ENCODE measurements at places on chromosomes 5 and 9.

DNA sequence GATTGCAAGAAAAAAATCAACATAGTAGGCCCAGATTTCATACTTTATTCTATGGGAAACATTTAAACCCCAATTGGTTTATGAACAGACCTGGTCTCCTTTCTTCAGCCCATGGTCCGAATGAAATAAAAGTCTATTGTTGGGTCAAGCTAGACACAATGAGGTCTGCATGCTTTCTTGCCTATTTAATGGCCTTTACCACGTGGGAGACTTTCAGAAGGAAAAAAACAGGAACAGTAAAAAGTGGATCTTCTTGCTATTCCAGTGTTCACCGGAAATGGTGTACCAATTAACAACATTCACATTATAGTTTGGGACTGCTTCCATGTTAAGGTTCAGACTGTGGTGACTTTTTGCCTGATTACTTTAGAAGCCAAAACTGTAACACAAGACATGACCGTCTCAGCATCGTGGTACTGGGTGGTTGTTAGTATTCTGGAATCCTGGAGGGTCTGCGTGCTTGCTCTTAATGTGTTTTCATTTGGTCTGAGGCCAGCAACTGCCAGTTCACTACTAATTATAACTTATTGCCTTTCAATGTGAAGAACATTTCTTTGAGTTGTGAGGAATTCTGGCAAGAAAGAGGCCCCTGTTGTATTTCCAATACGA, 85.4 kb upstream of the PRRC1 start:
- no peak for DNase-seq

DNA sequence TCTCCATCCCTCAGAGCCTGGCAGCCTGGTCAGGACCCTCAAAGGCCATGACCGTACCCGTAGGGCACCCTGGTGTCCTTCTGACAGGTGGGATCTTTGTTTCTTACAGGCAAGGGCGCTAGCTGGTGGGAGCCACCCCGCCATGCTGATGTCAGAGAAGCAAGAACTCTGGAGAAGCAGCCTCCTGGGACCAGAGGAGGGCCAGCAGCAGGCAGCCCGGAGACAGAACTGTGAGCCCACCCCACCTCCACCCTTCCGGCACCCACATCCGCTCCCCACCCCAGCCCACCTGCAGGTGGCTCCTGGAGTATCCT, 42.2 kb upstream of the IL17B start:
- no peak for DNase-seq

- DNase-seq, result no peak
These were observed 57.3 kb upstream of the CD180 start for GRCh38 chr5:67253911-67254310.

GRCh38 chr5:168076561-168076991, 214.9 kb upstream of the WWC1 start:
- DNase-seq, result peak; percentile 22

DNA sequence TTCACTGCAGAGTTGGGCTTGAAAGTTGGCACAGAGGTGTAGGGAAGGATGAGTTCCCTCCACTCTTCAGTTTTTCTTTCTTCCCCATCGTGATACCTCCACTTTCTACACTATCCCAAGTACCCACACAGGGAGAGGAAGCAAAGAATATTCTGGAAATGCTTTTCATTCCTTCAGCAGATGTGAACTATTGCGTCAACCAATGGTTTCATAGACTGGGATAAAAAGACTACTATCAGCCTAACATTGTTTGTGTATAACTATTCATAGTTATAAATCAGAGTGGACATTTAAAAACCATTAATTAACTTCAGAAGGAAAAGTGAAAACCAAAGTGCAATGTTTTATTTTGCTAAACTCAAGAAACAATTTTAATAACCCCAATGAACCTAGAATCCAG, 63.6 kb upstream of the MAMDC2 start:
- DNase-seq, result no peak

DNA sequence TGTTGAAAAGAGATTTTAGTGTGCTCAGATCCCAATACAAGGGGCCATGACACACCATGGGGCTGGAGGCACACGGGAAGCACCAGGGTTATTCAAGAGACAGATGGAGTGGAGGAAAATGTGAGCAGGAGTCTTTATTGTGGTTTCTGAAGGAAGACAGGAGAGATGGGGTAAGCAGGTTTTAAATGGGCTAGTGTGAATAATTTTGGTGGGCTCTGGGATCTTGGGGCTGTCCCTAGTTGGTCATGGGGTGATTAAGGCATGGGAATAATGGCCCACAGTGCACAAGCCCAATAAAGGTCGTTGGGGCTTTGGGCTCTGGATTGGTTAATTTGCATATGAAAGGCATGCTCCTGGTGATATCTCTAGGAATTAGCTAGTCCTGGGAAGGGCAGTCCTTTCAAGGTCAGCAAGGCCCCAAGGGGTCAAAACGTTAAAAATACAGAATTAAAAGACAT, 3.6 kb upstream of the SCGB3A2 start:
- DNase-seq, result no peak

GRCh38 chr5:72378639-72379289, 58.6 kb downstream of the PTCD2 start:
- no peak for DNase-seq

GRCh38 chr5:137113161-137113560, 386.0 kb downstream of the SPOCK1 start:
- no peak for DNase-seq

DNA sequence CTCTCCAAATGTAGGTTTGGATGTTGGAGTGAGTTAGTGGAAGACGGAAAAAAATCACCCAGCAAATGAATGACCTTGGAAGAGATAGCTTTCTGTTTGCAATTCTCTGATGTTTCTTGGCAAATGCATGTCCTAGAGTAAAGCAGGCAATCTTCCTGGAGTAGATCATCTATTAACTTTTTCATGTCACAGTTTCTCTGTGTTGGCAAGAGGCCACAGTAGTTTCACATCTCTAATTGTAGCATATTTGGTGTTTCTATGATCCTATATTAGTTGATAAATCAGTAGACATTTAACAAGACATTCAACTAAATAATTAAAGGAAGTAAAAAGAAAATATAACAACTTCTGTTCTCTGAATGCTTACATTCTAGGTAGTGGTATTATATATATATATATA, 138.2 kb upstream of the MINAR2 start:
- DNase-seq, result no peak

- DNase-seq, result no peak
These were observed 28.1 kb downstream of the FAM114A2 start for GRCh38 chr5:154010660-154011059.

DNA sequence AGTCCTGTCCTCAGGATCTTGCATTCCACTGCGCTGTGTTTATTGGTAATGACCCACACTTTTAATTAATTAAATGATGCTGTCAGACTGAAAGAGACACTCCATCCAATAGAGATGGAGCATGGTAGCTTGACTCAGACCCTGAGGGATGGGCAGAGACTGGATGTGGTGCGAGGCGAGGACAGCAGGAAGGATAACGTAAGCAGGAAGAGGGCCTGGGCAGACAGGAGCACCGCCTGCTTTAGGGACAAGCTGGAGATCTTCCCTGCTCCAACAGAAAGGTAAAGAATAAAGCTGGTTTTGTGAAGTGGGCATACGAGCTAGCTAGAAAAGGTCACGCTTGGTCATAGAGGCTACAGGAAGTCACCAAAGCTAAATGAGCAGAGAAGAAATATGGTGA, 3.6 kb upstream of the DOCK8 start:
- DNase-seq, result no peak

DNA sequence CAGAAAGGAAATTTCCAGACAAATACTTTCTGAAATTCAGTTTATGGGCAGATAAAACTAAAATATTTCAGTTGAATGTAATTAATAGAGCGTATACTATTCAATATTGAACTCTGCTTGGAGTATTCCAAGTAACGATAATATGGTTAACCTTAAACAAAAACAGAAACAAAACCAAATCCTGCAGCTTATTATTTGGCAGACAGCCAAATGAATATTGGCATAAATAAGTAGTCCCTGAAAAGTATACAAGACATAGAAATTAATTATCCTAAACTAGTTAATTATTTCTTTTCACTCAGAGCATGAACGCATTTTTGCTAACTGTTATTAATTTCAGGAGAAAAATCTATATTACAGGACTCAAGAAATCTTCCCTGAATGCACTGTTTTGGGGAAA, 1574.0 kb downstream of the MAT2B start:
- no peak for DNase-seq

DNA sequence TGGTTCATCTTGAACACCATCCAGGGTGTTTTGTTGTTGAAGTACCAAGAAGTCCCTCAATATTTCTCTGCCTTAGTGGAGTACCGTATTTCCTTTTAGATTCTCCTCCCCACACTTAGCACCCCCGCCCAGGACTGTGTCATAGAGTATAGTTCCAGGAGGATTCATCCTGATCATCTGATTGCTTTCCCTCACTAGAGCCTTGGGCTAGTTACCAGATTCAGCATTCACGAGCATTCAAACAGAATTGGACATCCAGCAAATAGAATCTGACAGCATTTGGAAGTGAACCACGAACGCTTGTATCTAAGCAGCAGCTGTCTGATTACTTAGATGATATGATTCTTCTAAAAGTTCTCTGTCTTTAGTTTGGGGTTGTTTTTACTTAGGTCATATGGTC, 248.1 kb upstream of the TAS2R1 start:
- no peak for DNase-seq

- DNase-seq, result no peak
These were observed 11.1 kb upstream of the LHFPL2 start for GRCh38 chr5:78659714-78660113.

GRCh38 chr5:10377081-10377480, 23.6 kb downstream of the MARCHF6 start:
- DNase-seq, result no peak

GRCh38 chr5:140109018-140109758, 4.7 kb upstream of the PURA start:
- DNase-seq, result no peak

DNA sequence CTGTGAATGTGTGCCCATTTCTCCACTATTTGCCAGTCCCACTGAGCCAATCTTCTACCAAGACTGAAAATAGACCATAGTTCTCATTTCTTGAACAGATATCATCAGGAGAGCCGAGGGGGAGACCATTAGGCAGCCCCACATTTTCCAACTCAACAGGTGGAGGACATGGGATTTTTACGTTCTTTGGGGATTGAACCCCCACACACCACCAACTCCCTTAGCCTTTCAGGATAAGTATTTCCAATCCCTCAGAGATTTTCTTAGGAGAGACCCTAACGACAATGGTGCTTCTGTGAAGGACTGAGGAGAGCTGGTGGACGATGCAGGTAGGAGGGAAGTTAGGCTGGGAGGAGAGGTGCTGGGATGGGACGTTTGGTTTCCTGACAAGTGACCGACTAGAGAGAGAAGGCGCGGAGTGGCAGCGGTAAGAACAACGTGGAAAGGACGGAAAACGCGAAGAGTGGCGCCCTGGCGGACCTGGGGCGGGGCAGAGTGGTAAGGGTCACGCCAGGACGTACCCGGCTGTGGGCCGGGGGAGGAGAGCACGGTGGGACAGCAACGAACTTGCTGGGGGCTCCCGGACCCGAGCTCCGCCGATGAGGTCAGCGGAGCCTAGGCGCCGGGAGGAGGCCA, 681 bp upstream of the CHSY3 start:
- no peak for DNase-seq

- no peak for DNase-seq
These were observed 89.0 kb downstream of the NLN start for GRCh38 chr5:65811004-65811403.

- DNase-seq, result no peak
These were observed 38.0 kb downstream of the CREBRF start for GRCh38 chr5:173094012-173094661.

GRCh38 chr9:136011703-136012496, 50.7 kb upstream of the UBAC1 start:
- no peak for DNase-seq

DNA sequence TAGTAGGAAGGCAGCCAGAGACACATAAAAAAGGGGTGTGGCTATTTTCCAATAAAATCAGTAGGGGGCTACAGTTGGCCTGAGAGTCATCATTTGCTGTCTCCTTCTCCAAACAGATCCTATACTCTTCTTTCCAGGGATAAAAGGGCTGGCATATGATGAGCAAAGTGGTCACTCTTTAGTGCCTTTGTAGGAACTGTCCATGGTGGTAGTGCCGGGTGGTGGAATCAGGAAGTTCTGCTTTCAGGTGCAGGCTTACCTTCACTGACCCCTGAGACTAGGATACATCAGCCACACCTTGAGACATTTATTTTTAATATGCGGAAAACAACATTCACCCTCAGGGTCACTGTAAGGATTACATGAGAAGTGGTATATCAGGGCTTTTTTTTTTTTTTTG, 80.8 kb downstream of the ASTN2 start:
- no peak for DNase-seq
